Prostate gland (tissue), 2 donors: ENCODE measurements at places on chromosomes 3 and 15. TPM values are rescaled to one million over a fixed set of nuclear protein-coding genes. Genes with fewer than 3 reads are reported as not detected.

GRCh38 chr3:31402117-31402516, 130.6 kb upstream of the STT3B start:
- H3K27ac ChIP-seq = no peak overlapping the region
- H3K4me1 ChIP-seq = no peaks in the 10 kb centered on the region
- no peak for DNase-seq
- no peaks in the 10 kb centered on the region for H3K27me3 ChIP-seq
- H3K4me3 ChIP-seq = no peak overlapping the region
- H3K36me3 ChIP-seq = no peaks in the 10 kb centered on the region

Gene SCG5
- total RNA-seq = 0.96 TPM

GRCh38 chr15:77821188-77821958, 188.7 kb upstream of the LINGO1 start:
- H3K4me3 ChIP-seq = no peak overlapping the region
- peaks cover 13% of the 10 kb centered on the region for H3K27me3 ChIP-seq
- no peaks in the 10 kb centered on the region for H3K36me3 ChIP-seq
- no peaks in the 10 kb centered on the region for H3K4me1 ChIP-seq
- H3K27ac ChIP-seq = no peak overlapping the region

DNA sequence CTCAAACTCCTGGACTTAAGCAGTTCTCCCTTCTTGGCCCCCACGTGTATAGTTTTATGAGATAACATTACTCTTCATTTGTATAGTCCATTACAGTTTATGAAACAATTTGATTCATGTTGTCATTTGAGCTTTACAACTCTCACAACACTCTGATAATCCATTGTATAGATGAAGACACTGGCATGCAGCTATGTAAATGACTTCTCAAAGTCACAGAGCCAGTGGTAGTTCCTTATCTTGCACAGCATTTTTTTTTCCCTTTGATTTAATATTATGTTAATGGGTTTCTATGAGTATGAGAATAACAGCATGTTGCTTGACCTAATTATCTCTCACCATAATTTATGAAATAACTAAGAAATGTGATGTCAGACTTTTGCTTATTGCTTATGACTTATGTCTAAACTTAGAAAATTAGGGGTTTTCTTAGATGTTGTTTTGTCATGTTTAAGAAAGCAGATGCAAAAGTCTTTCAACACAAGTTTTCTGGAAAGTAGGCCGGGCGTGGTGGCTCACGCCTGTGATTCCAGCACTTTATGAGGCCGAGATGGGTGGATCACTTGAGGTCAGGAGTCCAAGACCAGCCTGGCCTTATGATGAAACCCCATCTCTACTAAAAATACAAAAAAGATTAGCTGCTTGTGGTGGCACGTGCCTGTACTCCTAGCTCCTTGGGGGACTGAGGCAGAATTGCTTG, 13.3 kb downstream of the VPS8 start:
- no peaks in the 10 kb centered on the region for H3K4me1 ChIP-seq
- no peak for DNase-seq
- H3K27ac ChIP-seq = no peak overlapping the region
- H3K27me3 ChIP-seq = no peaks in the 10 kb centered on the region
- no peak overlapping the region for H3K4me3 ChIP-seq

- H3K27ac ChIP-seq = no peak overlapping the region
- no peaks in the 10 kb centered on the region for H3K4me1 ChIP-seq
- H3K27me3 ChIP-seq = no peaks in the 10 kb centered on the region
- no peak for DNase-seq
These were observed 77.2 kb downstream of the CADPS start for GRCh38 chr3:62798000-62798399.

DNA sequence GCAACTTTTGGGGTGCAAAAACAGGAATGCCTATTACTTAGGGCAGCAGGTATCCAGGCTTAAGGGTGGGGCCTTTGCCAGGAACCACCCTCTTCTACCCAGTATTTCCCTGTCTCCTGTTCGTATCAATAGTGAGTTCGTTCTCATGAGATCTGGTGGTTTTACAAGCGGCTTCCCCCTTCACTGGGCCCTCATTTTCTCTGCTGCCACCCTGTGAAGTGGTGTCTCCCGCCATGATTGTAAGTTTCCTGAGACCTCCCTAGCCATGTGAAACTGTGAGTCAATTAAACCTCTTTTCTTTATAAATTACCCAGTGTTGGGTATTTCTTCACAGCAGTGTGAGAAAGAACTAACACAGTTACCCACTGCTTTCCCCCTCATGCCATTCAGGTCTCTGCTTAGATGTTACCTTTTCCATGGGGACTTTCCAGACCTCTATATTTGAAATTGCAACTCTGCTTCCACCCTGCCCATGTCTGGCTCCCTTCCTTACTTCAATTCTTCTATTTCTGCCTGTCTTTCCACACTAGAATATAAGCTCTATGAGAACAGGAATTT, 23.9 kb upstream of the TRA2B start:
- no peaks in the 10 kb centered on the region for H3K4me1 ChIP-seq
- no peak overlapping the region for H3K4me3 ChIP-seq
- H3K27ac ChIP-seq = no peak overlapping the region
- H3K27me3 ChIP-seq = no peaks in the 10 kb centered on the region

GRCh38 chr3:127137113-127137512, 55.8 kb upstream of the PRR23E start:
- H3K27me3 ChIP-seq = peaks cover 11% of the 10 kb centered on the region
- H3K27ac ChIP-seq = no peak overlapping the region
- H3K36me3 ChIP-seq = no peaks in the 10 kb centered on the region
- peaks cover 12% of the 10 kb centered on the region for H3K4me1 ChIP-seq
- DNase-seq = no peak
- no peak overlapping the region for H3K4me3 ChIP-seq

Gene OTOL1
- total RNA-seq = not detected

- peak overlapping the region; percentile 83 for H3K4me3 ChIP-seq
- H3K4me1 ChIP-seq = no peaks in the 10 kb centered on the region
- DNase-seq = no peak
- H3K27ac ChIP-seq = peak overlapping the region; percentile 56
- H3K36me3 ChIP-seq = peaks cover 13% of the 10 kb centered on the region
These were observed 716 bp downstream of the SELENOS start for GRCh38 chr15:101276501-101277037.

Gene SEMA7A
- total RNA-seq = 1.3 TPM

Gene RTP1
- total RNA-seq = not detected

DNA sequence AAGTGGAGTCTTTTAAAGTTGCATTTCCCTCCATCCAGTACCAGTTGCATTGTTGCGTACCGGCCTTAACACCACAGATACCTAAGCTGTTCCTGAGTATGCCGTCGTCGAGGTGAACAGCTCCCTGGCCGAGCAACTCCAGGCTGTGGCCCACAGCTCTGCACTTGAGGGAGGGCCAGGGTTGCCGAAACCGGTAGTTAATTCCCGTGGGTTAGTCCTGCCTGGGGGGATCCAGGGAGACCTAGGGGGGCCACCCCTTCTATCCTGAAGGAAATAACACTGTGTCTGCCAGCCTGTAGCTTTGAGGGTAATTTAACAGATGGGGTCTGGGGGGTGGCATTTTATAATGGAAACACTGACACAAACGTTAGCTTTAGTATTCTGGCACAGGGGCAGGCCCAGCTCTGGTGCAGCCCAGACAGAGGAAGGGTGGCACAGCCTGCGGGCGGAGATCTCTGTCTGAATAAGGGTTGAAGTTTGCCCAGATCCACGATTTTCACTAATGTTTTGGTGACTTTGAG, 60.8 kb downstream of the RGMA start:
- peak overlapping the region; percentile 81 for H3K27ac ChIP-seq
- no peaks in the 10 kb centered on the region for H3K27me3 ChIP-seq
- H3K36me3 ChIP-seq = peaks cover 7% of the 10 kb centered on the region
- H3K4me1 ChIP-seq = peaks cover 31% of the 10 kb centered on the region
- no peak overlapping the region for H3K4me3 ChIP-seq

GRCh38 chr3:156341831-156342416, 213.0 kb downstream of the SSR3 start:
- no peaks in the 10 kb centered on the region for H3K36me3 ChIP-seq
- H3K27me3 ChIP-seq = no peaks in the 10 kb centered on the region
- H3K4me1 ChIP-seq = no peaks in the 10 kb centered on the region
- DNase-seq = no peak
- no peak overlapping the region for H3K27ac ChIP-seq

DNA sequence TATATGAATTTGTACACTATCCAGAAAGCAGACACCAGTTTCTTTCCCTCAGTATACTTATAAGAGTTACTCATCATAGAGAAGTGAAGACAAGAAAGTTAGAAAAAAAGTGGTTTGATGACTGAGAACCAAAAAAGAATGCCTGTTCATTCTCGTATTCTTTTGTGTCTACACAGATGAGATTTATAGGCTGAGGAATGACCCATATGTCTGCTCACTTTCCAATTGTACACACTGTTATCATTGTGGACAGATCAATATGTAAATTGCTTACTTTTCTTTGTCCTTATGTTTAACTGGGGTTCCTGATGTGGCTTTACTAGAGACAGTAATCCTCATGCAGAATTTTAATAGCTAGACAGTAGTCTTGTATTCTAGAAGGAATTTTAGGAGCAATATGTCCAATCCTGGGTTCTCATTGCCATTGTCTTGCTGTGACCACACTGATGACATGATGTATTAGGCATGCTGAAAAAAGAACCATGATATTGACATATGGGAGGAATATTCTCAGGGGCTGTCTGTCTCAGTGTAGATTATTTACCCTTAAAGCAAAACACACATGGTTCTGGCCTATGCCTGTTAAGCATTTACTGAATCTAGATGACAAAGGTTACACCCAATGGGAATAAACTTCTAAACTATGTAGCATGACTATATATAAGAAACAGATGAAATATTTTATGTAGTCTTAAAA, 669.7 kb downstream of the ROBO1 start:
- H3K36me3 ChIP-seq = no peaks in the 10 kb centered on the region
- no peaks in the 10 kb centered on the region for H3K4me1 ChIP-seq
- H3K4me3 ChIP-seq = no peak overlapping the region
- DNase-seq = no peak

DNA sequence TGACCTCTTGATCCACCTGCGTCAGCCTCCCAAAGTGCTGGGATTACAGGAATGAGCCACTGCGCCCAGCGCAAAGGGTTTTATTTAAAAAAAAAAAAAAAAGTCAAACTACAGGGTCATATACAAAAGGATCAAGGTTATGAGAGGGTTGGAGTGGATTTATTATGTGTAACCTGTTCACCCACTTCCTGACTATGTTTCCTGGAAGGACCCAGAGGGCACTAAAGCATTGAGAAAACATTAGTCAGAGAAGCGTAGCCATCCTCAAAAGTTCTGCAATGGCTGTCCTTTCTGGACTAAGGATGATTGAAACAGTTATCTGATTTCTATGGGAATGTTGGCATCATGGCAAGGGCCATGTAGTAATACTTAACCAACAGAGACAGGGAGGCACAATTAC, 7.3 kb upstream of the SCAPER start:
- DNase-seq = no peak
- H3K27me3 ChIP-seq = no peaks in the 10 kb centered on the region
- H3K4me1 ChIP-seq = no peaks in the 10 kb centered on the region
- H3K27ac ChIP-seq = no peak overlapping the region

Gene ZNF502
- 9.6 TPM for total RNA-seq

Gene PLCD1
- total RNA-seq = 176 TPM

Gene ZNF620
- total RNA-seq = 4.3 TPM

GRCh38 chr3:177932750-177933660, 603.2 kb upstream of the KCNMB2 start:
- H3K4me1 ChIP-seq = no peaks in the 10 kb centered on the region
- DNase-seq = no peak
- no peaks in the 10 kb centered on the region for H3K36me3 ChIP-seq
- no peak overlapping the region for H3K4me3 ChIP-seq
- H3K27me3 ChIP-seq = no peaks in the 10 kb centered on the region

GRCh38 chr15:78671626-78672211, 30.7 kb upstream of the CHRNB4 start:
- H3K4me3 ChIP-seq = no peak overlapping the region
- H3K27me3 ChIP-seq = no peaks in the 10 kb centered on the region
- H3K4me1 ChIP-seq = no peaks in the 10 kb centered on the region
- no peaks in the 10 kb centered on the region for H3K36me3 ChIP-seq
- DNase-seq = no peak

DNA sequence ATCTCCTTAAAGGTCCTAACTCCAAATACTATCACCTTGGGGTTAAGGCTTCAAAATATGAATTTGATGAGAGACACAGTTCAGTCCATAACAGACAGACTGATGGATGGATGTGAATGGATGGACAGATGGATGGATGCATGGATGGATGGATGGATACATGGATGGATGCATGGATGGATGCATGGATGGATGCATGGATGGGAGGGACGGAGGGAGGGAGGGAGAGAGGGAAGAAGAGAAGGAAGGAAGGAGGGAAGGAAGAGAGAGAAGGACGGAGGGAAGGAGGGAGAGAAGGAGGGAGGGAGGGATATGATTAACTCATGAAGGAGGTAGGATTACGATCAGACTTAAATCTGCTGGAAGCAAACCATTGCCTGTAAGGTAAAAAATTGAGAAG, 192.4 kb downstream of the LRRN1 start:
- H3K27ac ChIP-seq = no peak overlapping the region
- no peaks in the 10 kb centered on the region for H3K36me3 ChIP-seq
- no peaks in the 10 kb centered on the region for H3K4me1 ChIP-seq

DNA sequence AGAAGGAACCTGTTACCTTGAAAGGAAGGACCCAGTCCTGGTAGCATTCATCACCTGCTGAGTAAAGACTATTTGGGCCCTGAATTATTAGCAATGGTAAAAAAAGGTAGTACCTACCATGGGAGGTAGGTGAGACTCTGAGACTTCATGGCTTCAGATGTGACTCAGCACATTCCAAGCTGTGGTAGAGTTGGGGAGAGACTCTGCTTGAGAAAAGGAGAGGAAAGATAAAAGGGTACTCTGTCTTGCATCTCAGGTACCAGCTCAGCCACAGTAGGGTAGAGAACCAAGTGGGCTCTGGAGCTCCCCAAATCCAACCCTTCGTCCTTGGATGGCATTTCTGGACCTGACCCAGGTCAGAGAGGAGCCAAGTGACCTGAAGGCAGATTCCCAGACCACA, 430.4 kb downstream of the TBL1XR1 start:
- DNase-seq = no peak
- H3K27ac ChIP-seq = no peak overlapping the region
- no peak overlapping the region for H3K4me3 ChIP-seq
- no peaks in the 10 kb centered on the region for H3K4me1 ChIP-seq
- no peaks in the 10 kb centered on the region for H3K27me3 ChIP-seq

- no peak overlapping the region for H3K27ac ChIP-seq
- no peak for DNase-seq
- H3K4me1 ChIP-seq = no peaks in the 10 kb centered on the region
- H3K36me3 ChIP-seq = no peaks in the 10 kb centered on the region
- H3K4me3 ChIP-seq = no peak overlapping the region
These were observed 110.9 kb downstream of the FRMD5 start for GRCh38 chr15:44084171-44084570.

Gene GRK7
- total RNA-seq = 0.17 TPM

GRCh38 chr3:123334056-123334455, 114.8 kb downstream of the ADCY5 start:
- no peak overlapping the region for H3K4me3 ChIP-seq
- H3K27me3 ChIP-seq = no peaks in the 10 kb centered on the region
- no peak for DNase-seq
- peak overlapping the region; percentile 19 for H3K27ac ChIP-seq
- no peaks in the 10 kb centered on the region for H3K4me1 ChIP-seq
- no peaks in the 10 kb centered on the region for H3K36me3 ChIP-seq

DNA sequence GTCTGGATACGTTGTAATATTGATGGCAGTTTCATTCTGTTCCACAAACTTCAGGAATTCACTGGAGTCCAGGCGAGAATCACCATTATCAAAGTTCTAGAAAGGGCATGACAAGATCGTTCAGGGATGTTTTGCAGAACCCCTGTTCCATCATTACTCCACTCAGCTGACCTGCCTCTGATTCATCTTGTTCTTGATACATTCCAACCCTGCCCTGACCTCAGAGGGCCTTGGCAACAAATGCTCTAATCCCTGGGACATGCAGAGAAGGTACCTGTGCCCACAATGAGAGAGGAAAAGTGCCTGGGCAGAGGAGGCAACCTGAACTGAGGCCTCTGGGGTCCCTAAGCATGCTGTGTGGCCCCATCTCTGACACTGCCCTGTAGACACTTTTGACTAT, 45.9 kb downstream of the FSTL1 start:
- H3K27ac ChIP-seq = no peak overlapping the region
- no peaks in the 10 kb centered on the region for H3K27me3 ChIP-seq
- no peak overlapping the region for H3K4me3 ChIP-seq
- no peak for DNase-seq
